ENCODE measurements at places on chromosomes 3 and 15. TPM values are rescaled to one million over a fixed set of nuclear protein-coding genes. Genes with fewer than 3 reads are reported as not detected.

DNA sequence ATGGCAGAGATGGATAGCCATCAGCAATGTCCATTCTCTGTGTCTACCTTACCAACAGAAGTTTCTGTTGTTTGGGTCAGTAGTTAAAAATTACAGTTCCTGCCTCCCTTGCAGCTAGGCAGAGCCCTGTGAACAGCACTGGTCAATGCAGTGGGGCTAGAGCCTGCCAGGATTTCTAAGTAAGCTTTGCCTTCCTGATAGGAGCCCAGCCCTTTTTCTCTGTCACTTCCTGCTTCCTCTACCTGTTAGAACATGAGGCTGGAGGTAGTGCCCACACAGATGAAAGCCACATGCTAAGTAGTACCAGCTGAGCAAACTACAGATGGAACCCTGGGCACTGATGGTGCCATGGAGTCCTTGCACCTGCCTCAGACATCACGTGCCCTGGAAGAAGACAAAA is 45.0 kb downstream of the MGLL start:
- no peak for DNase-seq

Gene CATSPER2
- total RNA-seq, result 3.7 TPM

- no peak for DNase-seq
Observed at GRCh38 chr15:42404461-42405235, 45.3 kb downstream of the CAPN3 start.

Gene LRTM1
- not detected for total RNA-seq

DNA sequence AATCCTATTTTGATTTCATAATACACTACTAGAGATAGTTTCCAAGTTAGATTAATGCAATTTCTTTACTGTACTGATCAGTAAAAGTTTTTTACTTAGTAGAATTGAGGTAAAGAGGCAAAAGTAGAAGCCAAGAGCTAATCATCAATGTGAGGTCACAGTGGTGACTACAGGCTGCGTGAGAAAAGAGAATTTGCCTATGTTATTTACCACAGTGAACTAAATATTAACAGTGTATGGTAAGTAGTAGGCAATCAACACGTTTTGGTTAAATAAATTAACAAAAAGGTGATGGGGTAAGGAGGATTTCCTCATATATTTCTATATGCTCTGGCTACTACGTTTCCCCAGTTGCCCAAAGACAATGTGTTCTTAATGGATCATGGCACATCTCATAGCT is 202.2 kb upstream of the CMC1 start:
- DNase-seq, result no peak

- DNase-seq, result no peak
Observed at GRCh38 chr3:108131475-108132134, 40.8 kb upstream of the CD47 start.
